ENCODE measurements at places on chromosomes 1 and 21. TPM values are rescaled to one million over a fixed set of nuclear protein-coding genes. Genes with fewer than 3 reads are reported as not detected.

DNA sequence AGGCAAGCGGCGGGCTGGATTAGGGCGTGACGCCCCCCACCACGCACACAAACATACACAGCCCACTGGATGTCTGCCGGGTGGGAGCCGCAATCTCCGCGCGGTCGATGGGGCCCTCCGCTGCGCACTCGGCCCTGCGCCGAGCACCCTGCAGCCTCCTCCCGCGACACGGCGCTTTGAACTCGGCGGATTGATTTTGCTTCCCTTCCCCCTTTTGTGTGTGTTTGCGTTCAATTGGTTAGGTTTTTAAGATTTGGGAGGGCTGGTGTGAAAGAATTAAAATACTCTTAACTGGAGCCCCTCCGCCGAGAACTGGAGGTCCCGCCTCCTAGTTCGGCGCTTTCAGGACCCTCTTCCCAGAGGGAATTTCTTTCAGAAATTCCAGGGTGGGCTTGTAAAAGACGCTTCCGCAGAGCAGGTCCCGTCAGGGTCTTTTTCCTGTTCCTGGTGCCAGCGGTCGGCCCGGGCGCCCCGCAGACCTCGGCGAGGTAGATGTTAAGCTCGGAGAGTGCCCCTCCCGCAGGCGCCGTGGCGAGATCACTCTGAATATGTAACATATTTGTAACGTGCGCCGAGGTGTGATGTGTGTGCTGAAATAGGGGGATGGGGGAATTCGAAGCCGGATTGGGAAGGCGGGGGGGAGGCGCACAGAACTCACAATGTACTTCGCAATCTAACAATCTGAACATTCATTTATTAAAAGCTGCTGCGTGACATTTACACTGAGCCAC, 8.0 kb upstream of the BARHL2 start:
- H3K36me3 ChIP-seq: no peaks in the 10 kb centered on the region
- H3K4me3 ChIP-seq: peak overlapping the region; percentile 48
- H3K27me3 ChIP-seq: peaks cover 70% of the 10 kb centered on the region
- H3K4me1 ChIP-seq: peaks cover 39% of the 10 kb centered on the region
- H3K27ac ChIP-seq: no peak overlapping the region

DNA sequence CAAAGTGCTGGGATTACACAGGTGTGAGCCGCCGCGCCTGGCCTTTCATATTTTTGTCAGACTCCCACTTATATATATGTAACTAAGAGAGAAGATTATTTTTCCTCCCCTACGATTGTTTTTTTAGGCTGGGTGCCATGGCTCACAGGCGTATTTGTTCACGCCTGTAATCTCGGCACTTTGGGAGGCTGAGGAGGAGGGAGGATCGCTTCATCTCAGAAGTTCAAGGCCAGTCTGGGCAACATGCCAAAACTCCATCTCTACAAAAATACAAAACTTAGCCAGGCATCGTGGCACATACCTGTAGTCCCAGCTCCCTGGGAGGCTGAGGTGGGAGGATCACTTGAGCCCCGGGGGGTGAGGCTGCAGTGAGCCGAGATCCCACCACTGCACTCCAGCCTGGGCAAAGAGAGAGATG, 23.9 kb upstream of the ITLN2 start:
- no peak overlapping the region for H3K4me3 ChIP-seq
- no peaks in the 10 kb centered on the region for H3K36me3 ChIP-seq
- DNase-seq: no peak

- H3K27ac ChIP-seq: peak within 1 kb of the TSS; percentile 95
- H3K27me3 ChIP-seq: no peaks in the 10 kb centered on the region
- peak within 1 kb of the TSS; percentile 94 for H3K4me3 ChIP-seq
- peak; percentile 82 for DNase-seq
- H3K4me1 ChIP-seq: peaks cover 8% of the 10 kb centered on the region
- peaks cover 26% of the 10 kb centered on the region for H3K36me3 ChIP-seq
Measured at GRCh38 chr1:114716304-114717170, at the start of gene NRAS. TSS of gene NRAS (minus strand) at chr1:114716771. CDS start at chr1:114716160, 611 bp downstream.

Gene CCT3
- 106 TPM for total RNA-seq

- no peak overlapping the region for H3K27ac ChIP-seq
- no peak for DNase-seq
- no peaks in the 10 kb centered on the region for H3K27me3 ChIP-seq
Measured at GRCh38 chr1:10569531-10569930, 94.8 kb downstream of the PEX14 start.

GRCh38 chr1:92081031-92081430, 886 bp downstream of the BTBD8 start:
- peak overlapping the region; percentile 83 for H3K4me3 ChIP-seq
- no peak overlapping the region for H3K27ac ChIP-seq
- no peaks in the 10 kb centered on the region for H3K27me3 ChIP-seq
- H3K4me1 ChIP-seq: peaks cover 11% of the 10 kb centered on the region

Gene CA6
- total RNA-seq: not detected

GRCh38 chr1:182143825-182144645, 82.5 kb upstream of the ZNF648 start:
- DNase-seq: peak; percentile 69
- peaks cover 20% of the 10 kb centered on the region for H3K4me1 ChIP-seq
- no peaks in the 10 kb centered on the region for H3K36me3 ChIP-seq
- H3K4me3 ChIP-seq: no peak overlapping the region
- H3K27ac ChIP-seq: peak overlapping the region; percentile 80

Gene C1QC
- 241 TPM for total RNA-seq

- peaks cover 6% of the 10 kb centered on the region for H3K36me3 ChIP-seq
- H3K4me3 ChIP-seq: peak overlapping the region; percentile 70
- no peaks in the 10 kb centered on the region for H3K27me3 ChIP-seq
- peak; percentile 64 for DNase-seq
Measured at GRCh38 chr1:16145662-16146278, 10.1 kb downstream of the EPHA2 start.

GRCh38 chr1:4755301-4755845, 101.0 kb downstream of the AJAP1 start:
- H3K27me3 ChIP-seq: no peaks in the 10 kb centered on the region
- no peaks in the 10 kb centered on the region for H3K4me1 ChIP-seq
- DNase-seq: no peak

DNA sequence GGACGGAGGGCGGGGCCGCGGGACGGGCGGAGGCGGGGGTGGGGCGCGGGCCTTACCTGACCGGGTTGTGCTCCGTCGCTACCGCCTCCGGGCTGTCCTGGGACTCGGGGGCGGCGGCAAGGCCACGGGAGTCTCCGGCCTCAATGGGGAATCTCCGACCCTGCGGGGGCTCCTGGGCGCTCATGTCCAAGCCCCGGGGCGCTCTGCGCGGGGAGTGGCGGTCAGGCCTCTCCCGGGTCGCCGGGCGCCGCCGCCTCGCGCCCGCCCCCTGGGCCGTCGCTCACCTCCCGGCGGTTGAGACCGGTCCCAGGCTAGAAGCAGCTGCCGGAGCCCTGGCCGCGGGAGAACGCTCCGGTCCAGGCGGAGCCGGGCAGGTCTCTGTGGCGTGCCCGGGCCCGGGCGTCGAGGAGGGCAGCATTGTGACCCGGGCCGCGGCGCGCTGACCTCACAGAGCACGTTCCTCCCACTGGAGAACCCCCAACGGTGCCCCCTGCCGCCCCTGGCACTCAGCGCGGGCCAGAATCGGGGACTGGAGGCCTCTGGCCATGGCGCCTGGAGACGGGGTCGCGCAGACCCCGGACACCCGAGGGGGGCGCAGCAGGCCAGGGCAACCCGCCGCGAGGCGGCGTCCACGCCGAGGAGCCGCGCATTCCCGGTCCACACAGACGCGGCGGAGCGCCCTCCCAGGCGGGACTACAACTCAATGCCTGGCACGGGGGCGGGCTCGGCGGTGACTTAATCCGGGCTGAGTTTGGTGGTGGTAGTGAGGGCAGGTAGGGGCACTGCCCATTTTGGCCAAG, 411 bp downstream of the FAM229A start:
- DNase-seq: peak; percentile 13
- H3K36me3 ChIP-seq: peaks cover 13% of the 10 kb centered on the region
- peaks cover 3% of the 10 kb centered on the region for H3K4me1 ChIP-seq
- no peak overlapping the region for H3K27ac ChIP-seq

Gene RGS5
- total RNA-seq: 1,385 TPM

- no peak overlapping the region for H3K4me3 ChIP-seq
- no peak overlapping the region for H3K27ac ChIP-seq
- no peaks in the 10 kb centered on the region for H3K36me3 ChIP-seq
- no peak for DNase-seq
- no peaks in the 10 kb centered on the region for H3K4me1 ChIP-seq
- H3K27me3 ChIP-seq: no peaks in the 10 kb centered on the region
Measured at GRCh38 chr1:30413111-30413440, 310.3 kb downstream of the MATN1 start.

Gene HSPB7
- 223 TPM for total RNA-seq

- H3K36me3 ChIP-seq: no peaks in the 10 kb centered on the region
- DNase-seq: no peak
- no peak overlapping the region for H3K27ac ChIP-seq
- H3K27me3 ChIP-seq: no peaks in the 10 kb centered on the region
- no peak overlapping the region for H3K4me3 ChIP-seq
Measured at GRCh38 chr1:37850352-37850955, 8.9 kb downstream of the MTF1 start.

Gene SMIM1
- 4.6 TPM for total RNA-seq

GRCh38 chr1:1441002-1441888, 5.8 kb downstream of the VWA1 start:
- H3K27ac ChIP-seq: no peak overlapping the region
- peaks cover under 1% of the 10 kb centered on the region for H3K4me1 ChIP-seq
- DNase-seq: no peak
- no peaks in the 10 kb centered on the region for H3K36me3 ChIP-seq
- H3K27me3 ChIP-seq: no peaks in the 10 kb centered on the region
- H3K4me3 ChIP-seq: no peak overlapping the region

DNA sequence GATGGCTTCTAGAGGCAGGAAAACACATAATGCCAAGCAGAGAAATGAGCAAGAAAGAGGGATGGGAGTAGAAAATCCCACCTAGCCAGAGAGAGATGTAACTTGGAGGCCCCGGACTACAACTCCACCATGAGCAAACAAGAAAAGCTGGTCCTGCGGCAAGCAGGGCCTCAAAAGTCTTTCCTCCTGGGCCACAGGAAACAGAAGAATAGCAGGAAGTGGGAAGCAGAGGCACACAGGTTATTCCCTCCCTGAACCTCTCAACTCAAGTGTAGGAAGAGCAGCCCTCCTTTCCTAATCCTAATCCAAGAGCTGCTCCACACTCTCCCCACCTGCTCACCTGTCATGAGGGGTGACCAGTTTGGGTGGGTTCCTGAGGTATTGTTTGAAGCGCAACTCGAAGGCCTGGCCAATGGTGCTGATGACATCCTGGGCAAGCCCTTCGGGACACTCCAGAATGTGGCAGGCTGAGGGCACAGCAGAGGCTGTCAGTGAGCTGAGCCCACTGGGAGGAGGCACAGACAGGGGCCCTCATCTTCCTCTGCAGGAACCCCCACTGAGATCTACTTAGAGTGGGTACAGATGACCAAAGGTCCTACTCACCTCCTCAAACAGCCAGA, 3.1 kb downstream of the SHC1 start:
- DNase-seq: no peak
- H3K27ac ChIP-seq: no peak overlapping the region
- no peaks in the 10 kb centered on the region for H3K27me3 ChIP-seq
- H3K36me3 ChIP-seq: peaks cover 33% of the 10 kb centered on the region
- no peak overlapping the region for H3K4me3 ChIP-seq
- H3K4me1 ChIP-seq: peaks cover 48% of the 10 kb centered on the region

DNA sequence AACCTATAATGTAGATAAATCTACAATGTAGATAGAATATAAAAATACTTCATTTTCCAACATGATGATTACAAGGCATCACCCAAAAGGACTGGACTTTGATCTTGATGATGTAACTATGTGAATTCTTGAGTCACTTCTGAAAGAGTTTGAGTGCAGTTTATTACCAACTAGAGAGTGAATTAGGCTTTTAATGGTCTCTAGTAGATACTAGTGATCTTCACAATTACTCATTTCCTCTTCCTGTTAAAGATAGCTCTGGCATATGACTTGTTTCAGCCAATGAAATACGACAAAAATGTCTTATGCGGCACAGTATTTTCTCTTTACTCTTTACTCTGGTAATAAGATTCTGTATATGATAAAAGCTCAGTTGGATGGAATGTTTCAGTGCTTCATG, 1588.1 kb upstream of the B3GALT2 start:
- H3K4me3 ChIP-seq: no peak overlapping the region
- H3K4me1 ChIP-seq: no peaks in the 10 kb centered on the region
- no peaks in the 10 kb centered on the region for H3K36me3 ChIP-seq
- no peak overlapping the region for H3K27ac ChIP-seq

DNA sequence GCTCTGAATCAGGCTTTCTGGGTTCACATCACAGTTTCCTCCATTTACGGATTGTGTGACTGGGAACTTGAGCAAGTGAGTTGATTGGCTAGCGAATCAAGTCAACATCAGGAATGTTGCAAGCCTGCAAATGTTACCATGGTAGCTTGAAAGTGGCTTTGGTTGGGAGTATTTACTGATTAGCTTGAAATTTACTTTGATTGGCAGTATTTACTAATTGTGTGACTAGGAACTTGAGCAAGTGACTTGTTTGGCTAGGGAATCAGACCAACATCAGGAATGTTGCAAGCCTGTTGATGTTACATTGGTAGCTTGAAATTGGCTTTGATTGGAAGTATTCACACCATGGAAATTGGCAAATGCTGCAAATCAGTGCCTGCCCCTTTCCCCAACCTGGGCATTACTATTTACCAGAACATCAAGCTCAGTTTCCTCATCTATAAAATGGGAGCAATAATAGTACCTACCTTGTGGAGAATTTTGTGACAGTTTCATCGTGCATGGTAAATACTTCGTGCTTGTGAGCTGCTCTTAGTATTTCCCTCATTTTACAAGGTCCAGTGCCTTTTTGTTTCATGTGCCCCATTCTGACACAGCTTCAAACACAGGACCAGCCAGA, 23.1 kb upstream of the B3GALNT2 start:
- H3K36me3 ChIP-seq: no peaks in the 10 kb centered on the region
- no peak overlapping the region for H3K27ac ChIP-seq
- no peak for DNase-seq
- no peaks in the 10 kb centered on the region for H3K4me1 ChIP-seq

DNA sequence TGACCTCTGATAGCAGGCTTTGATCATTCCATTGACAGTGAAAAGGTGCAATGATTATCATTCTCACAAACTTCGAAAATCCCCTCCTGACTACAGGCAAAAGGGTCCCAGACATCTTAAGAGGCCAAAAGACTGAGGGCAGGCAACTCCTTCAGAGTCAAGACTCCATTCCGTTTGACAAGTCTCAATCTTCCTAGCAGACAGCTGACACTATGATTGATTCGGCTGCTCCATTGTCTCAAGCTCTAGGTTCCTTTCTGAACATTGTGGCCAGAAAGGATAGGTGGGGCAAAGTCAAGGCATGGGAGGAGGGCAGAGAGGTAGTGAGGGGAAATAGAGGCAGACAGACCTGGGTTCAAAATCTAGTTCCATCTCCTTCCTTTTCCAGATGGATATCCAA, 53.7 kb upstream of the MAN1A2 start:
- no peaks in the 10 kb centered on the region for H3K36me3 ChIP-seq
- H3K4me3 ChIP-seq: no peak overlapping the region
- DNase-seq: no peak
- H3K4me1 ChIP-seq: no peaks in the 10 kb centered on the region
- no peak overlapping the region for H3K27ac ChIP-seq

DNA sequence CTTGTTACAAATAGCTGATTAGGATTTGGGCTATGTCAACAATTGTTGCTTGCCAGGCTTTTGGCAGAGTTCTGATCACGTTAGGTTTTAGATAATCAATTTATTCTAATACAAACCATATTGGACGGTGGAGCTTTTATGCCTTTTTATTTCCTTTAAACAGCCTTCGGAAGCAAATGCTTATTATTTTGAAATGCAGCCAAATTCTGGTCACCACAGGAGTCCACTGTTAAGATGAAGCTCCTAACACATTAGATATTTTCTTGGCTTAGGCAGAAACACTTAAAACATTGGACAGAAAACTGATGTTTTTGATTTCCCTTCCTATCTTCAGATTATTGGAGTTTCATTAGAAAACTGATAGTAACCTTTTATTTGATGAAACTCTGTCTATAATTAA, 82.9 kb downstream of the CENPF start:
- no peak overlapping the region for H3K27ac ChIP-seq
- no peaks in the 10 kb centered on the region for H3K27me3 ChIP-seq
- no peaks in the 10 kb centered on the region for H3K4me1 ChIP-seq

Measured in thoracic aorta (tissue), 2 donors.